ENCODE measurements at places on chromosomes 1 and 21.
A peak's percentile ranks its signal among the peaks of the same experiment; 100 is the strongest.

GRCh38 chr21:34693192-34693810 is 24.5 kb downstream of the CLIC6 start:
- peak; percentile 71 for DNase-seq

GRCh38 chr1:45047032-45047431 is 35.0 kb downstream of the UROD start:
- DNase-seq: no peak

- DNase-seq: peak; percentile 51
Measured at GRCh38 chr1:234707641-234708040, 97.7 kb upstream of the IRF2BP2 start.

GRCh38 chr1:19602486-19602885 is 41.6 kb upstream of the NBL1 start:
- DNase-seq: no peak

DNA sequence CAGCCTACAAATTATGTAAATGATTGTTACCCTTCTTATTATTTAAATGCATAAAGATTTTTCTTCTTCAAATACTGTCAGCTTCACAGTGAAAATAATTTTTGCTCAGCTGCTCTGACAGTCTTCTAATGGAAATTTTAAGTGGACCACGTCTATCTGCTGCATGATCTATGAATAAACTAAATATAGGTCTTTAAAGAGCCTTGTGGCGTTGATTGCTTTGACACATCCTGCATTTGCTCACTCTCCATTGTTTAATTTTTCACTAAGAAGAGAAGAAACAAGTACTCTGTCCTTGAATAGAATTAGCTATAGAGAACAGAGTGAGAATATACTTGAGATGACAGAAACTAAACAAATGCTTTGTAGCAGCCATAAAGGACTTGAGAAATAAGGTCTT is 826.1 kb downstream of the MRPL39 start:
- DNase-seq: no peak

DNA sequence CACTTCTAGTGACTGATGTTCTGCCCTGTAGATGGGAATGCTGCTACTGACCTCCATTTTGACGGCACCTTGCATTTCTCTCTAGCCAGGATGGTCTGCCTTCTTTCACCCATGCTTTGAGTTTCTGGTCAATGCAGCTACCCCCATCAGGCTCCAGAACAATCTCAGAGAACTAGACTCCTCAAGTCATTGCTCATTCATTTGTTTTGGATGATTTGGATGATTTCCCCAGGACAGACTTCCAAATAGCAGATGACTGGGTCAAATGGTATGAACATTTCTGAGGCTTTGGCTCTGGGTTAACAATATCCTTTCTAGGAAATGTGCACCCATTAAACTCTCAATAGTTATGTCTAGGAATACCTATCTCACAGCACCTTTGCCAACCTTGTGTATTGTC is 63.9 kb downstream of the CSMD2 start:
- DNase-seq: no peak

DNA sequence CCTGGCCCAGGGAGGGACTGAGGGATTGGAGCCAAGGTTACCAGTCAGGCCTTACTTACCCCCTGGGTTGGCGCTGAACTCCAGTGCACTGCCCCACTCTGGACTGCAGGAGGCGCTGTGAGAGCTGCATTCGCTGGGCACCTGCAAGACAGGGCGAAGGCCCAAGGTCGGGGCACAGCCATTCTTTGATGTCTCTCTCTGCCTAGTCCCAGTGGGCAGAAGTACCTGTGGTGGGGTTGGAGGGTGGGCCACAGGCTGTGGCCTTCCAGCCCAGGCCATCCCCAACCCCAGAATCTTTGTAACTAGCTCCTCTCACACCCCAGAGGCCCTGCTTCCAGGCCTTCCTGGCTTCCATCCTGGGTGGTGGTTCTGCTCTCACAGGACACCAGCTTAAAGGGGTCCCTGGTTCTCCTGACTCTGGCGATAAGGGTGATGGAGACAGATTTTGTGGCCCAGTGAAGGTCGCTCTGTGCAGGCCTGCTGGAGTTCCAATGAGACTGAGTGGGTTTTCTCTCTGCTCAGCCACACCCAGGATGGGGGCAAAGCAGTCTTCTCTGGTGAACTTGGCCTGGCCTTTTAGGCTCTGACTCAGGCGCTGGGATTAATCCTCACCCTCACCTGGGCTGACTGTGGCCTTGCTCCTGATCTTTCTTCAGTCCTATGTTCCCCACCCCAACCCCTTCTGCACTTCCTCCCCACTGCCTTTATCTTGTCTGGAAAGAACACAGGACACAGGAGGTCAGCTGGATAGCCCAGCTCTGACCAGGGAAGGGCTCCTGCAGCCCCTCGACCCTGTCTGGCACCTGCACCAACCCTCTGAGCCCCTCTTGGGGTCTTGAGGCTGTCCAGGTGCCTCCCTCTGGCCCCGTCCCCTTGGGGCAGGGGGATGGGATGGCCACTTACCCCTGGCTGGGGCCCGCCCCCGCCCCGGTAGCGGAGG is 954 bp downstream of the MYOG start:
- DNase-seq: peak; percentile 44

- no peak for DNase-seq
Measured at GRCh38 chr1:103267893-103268292, 159.6 kb upstream of the COL11A1 start.

- DNase-seq: no peak
Measured at GRCh38 chr1:222736972-222737371, at the start of gene FAM177B. FAM177B (plus strand) TSS chr1:222737202; CDS start chr1:222746546, 9,344 bp downstream.

GRCh38 chr1:178962853-178963711 is 62.6 kb upstream of the FAM20B start:
- no peak for DNase-seq

GRCh38 chr1:2514863-2515762 is 11.3 kb downstream of the PANK4 start:
- DNase-seq: no peak

GRCh38 chr1:6727535-6727934 is 25.9 kb upstream of the DNAJC11 start:
- peak; percentile 77 for DNase-seq

GRCh38 chr1:235058695-235059094 is 69.9 kb downstream of the TOMM20 start:
- DNase-seq: no peak

- no peak for DNase-seq
Measured at GRCh38 chr1:208271236-208271635, 27.1 kb upstream of the PLXNA2 start.

DNA sequence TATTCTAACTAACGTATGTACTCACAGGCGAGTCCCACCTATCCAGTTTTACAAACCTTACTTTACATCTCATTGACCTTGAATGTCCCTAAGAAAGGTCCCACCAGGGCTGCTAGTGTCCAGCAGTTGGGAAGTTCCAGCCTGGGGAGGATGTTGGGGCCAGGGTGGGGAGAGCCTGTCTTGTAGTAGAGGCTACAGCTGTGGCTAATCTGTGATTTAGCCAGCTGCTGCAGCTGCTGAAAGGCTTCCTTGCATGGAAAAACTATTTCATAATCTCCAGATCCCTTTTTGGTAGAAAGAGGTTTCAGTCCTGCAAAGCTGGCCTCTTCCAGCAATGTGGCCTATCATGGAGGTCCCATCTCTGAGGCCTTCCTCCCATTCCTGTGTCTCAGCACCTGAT is 23.1 kb downstream of the TNN start:
- DNase-seq: no peak

GRCh38 chr1:41500781-41501518 is 16.5 kb upstream of the EDN2 start:
- DNase-seq: no peak

DNA sequence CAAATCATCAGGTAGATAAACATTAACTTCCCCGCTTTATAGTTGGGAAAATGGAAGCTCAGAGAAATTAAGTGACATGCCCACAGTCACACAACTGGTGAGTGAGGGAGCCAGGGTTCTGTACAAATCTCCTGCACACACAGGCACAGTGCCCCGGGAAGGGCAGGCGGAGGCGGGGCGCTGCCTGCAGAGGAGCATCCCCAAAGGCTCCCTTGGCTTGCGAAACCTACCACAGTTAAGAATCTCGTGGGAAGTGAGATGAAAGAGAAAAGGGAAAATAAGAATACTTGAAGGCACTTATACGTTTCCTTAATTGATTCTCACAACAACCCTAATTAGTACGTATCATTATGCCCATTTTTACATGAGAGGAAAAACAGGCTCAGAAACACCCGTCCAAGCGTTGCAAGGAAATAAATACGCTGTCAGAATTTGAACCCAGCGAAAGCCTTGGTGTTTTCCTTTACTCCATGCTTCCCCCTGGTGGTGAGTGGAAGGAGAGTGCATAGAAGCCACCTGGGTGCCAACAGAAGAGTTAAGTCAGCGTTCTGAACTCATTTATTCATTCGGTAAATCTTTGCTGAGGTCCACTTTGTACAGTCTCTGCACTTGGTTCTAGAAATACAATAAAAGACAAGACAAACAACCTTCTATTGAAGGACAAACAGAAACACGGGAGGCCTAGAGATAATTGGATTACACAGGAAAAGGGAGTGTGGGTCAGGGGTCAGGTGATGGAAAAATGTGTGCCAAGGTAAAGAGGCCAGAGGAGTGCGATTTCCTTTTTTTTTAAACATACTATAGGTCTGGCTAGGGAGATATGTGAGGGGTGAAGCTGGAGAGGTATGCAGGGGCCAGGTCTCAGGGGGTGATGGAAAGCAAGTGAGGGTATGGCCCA is 28.4 kb downstream of the ACP6 start:
- DNase-seq: peak; percentile 66

GRCh38 chr1:8028571-8028910 is 2.4 kb upstream of the ERRFI1 start:
- no peak for DNase-seq

- no peak for DNase-seq
Measured at GRCh38 chr1:79501153-79501552, 494.6 kb upstream of the ADGRL4 start.

- DNase-seq: no peak
Measured at GRCh38 chr1:231990388-231990787, 363.8 kb downstream of the DISC1 start.

GRCh38 chr1:167678838-167679237 is 42.9 kb upstream of the MPZL1 start:
- no peak for DNase-seq

- DNase-seq: no peak
Measured at GRCh38 chr1:204721373-204722055, 36.0 kb upstream of the LRRN2 start.

GRCh38 chr1:56533197-56533596 is 46.2 kb downstream of the PLPP3 start:
- no peak for DNase-seq

DNA sequence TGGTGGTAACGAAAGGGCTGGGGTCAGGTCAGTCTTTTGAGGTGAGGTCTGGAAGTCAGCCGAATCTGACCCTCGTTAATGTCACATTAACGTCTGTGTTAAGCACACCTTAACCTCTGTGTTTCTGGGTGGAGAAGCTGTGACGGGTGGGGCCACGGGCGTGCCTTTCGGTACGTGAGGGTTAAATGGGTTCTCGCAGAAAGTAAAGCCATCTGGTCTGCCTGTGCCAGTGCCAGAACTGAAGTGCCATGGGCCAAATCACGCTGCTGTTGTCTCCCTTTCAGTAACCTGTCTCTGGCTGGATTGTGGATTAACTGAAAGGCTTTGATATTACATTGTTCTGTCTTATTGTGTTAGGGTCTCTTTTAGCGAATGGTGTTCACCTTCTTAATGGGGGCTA is 14.4 kb downstream of the URB2 start:
- DNase-seq: no peak

DNA sequence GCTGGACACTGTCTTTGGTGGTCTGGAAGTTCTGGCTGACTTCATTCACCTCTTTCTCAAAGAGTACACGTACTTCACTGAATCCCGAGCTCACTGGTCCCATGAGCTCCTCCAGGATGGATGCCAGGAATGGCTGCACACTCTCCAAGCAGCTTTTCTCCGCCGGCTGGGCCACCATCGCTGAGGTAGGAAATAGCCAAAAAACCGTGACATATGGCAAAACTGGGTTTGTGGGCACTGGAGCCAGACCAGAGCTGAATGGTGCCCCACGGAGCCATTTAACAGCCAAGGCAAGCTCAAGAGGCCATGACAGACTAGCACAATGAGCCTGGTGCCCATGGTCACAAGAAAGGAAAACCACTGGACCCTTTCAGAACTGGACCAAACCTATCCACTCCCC is 64.0 kb upstream of the EDEM3 start:
- DNase-seq: no peak

DNA sequence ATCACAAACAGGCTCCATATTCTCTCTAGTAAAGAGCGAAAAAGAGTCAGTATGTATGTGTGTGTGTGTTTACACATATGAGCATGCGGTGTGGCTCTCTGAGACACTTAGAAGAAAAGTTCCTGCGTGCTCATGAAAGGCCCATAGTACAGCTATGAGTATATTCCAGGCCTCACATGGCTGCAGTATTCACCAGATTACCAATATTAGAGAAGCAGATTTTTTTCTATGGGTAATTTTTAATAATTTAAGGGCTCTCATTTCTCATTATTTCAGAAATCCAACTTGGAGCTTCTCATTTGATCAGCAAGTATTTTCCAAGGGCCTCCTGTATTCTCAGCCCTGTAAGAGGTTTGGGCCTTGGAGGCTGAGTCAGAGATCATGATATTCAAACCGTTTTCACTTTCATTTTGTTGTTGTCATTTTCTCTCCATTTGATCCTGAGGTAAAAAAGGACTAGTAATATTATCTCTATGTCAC is 232.9 kb upstream of the SGIP1 start:
- peak; percentile 37 for DNase-seq

DNA sequence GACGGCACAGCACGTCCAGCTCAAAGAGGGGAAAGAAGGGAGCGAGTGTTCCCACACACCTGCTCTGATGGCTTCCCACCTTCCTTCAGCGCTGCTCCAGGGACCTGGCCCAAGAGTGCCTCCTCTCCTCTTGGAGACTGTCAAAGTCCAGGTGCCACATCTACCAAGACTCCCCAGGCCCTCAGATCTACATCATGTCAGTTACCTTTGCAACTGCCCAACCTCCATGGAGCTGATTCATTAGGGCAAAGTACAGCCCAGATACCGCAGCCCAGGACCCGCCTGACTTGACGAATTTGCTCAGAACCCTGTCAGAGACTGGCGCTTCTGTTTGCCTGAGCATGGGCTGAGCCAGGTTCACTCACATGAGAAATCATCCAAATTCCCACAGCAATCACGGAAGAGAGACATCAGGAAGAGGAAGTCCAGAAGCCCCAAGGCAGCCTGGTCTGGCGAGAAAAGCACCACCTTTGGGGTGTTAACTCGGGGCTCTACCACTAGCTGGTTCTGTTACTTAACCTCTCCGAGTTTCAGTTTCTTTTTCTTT is at the start of gene SEC16B:
SEC16B (minus strand) TSS at position 234 of the 547 bp plus-strand sequence. CDS start 2,077 bp downstream, outside the sequence.
- DNase-seq: no peak

DNA sequence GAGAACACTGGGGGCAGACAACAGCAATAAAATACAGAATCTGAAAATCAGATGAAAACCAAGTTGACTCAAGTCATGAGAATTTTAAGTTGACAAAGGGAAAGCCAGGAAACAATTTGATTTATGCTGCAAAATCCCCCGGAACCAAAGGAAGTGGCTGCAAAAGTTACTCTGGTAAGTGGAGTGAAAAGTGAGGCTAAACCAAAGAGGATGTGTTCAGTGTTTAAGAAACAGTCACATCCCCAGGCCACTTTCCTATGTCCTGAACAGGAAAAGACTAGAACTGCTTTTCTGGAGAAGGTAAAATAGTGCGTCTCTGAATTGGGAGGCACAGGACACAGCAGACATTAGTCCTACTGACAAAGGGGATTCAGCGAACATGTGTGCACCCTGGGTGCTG is 5.9 kb downstream of the TARBP1 start:
- no peak for DNase-seq

Data from NB4 (cell line).